ENCODE measurements at places on chromosomes 7 and 10.

- H3K27me3 ChIP-seq = no peaks in the 10 kb centered on the region
- no peak overlapping the region for H3K4me3 ChIP-seq
- no peak for DNase-seq
- peaks cover 60% of the 10 kb centered on the region for H3K36me3 ChIP-seq
- H3K27ac ChIP-seq = no peak overlapping the region
Observed at GRCh38 chr10:68759223-68759863, 38.3 kb downstream of the CCAR1 start.

GRCh38 chr7:129864042-129864441 is 88.7 kb downstream of the UBE2H start:
- no peak overlapping the region for H3K27ac ChIP-seq
- no peak for DNase-seq
- H3K4me3 ChIP-seq = no peak overlapping the region
- H3K27me3 ChIP-seq = no peaks in the 10 kb centered on the region
- H3K4me1 ChIP-seq = no peaks in the 10 kb centered on the region

DNA sequence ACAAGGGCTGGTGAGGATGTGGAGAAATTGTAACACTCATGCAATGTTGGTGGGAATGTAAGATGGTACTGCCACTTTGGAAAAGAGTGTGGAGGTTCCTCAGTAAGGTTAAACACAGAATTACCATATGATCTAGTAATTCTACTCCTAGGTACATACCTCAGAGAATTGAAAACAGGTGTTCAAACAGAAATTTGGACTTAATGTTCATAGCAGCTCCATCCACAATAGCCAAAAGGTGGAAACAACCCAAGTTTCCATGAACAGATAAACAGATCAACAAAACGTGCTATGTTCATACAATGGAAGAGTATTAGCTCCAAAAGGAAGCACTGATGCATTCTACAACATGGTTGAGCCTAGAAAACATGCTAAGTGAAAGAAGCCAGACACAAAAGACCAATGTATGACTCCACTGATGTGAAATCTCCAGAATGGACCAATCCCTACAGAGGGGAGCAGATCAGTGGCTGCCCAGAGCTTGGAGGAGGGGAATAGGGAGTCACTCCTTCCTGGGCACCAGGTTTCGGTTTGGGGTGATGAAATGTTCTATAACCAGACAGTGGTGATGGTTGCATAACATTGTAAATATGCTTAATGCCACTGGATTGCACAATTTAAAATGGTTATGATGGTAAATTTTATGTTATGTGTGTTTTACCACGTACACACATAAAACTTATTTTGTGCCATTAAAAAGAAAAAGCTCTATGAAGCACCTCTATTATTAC is 5.7 kb upstream of the WDR86 start:
- peaks cover 3% of the 10 kb centered on the region for H3K36me3 ChIP-seq
- no peak overlapping the region for H3K27ac ChIP-seq
- no peaks in the 10 kb centered on the region for H3K27me3 ChIP-seq
- no peak for DNase-seq
- no peak overlapping the region for H3K4me3 ChIP-seq

DNA sequence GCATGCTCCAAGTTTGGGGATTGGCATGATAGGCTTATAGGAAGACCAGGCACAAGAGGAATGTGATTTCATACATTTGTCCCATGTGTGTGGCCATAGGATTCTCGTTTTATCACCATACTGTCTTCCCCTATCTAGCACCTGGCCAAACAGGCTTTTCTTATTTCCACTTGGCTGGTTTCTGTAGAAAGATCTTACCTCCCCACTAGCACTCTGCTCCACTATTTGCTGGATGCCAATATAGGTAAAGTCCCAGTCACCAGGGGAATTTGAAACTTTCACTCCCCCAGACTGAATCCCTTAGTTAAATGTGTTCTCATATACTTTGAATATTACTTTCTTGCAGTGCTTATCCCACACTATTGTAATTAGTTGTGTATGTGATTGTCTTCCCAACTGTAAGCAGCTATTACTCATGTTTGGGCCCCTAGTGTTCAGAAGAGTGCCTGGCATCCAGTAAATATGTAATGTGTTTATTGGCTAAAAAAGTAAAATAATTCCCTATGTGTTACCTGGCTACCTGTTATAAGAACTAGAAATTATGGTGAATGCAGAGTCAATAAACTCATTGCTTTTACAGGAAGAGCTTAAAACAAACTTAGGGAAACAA is 109.0 kb downstream of the LRMDA start:
- no peak for DNase-seq
- H3K27ac ChIP-seq = no peak overlapping the region
- no peaks in the 10 kb centered on the region for H3K36me3 ChIP-seq
- no peaks in the 10 kb centered on the region for H3K4me1 ChIP-seq
- no peak overlapping the region for H3K4me3 ChIP-seq

GRCh38 chr10:102660888-102661657 is 16.8 kb downstream of the TRIM8 start:
- peaks cover 28% of the 10 kb centered on the region for H3K4me1 ChIP-seq
- peaks cover 23% of the 10 kb centered on the region for H3K36me3 ChIP-seq
- DNase-seq = peak; percentile 33
- H3K27me3 ChIP-seq = no peaks in the 10 kb centered on the region

GRCh38 chr7:142522735-142523134 is 226.5 kb upstream of the PRSS1 start:
- no peaks in the 10 kb centered on the region for H3K36me3 ChIP-seq
- no peak overlapping the region for H3K4me3 ChIP-seq
- no peaks in the 10 kb centered on the region for H3K4me1 ChIP-seq
- H3K27me3 ChIP-seq = no peaks in the 10 kb centered on the region
- DNase-seq = no peak
- H3K27ac ChIP-seq = no peak overlapping the region

GRCh38 chr10:5951721-5952407 is 25.5 kb downstream of the IL15RA start:
- DNase-seq = no peak
- no peaks in the 10 kb centered on the region for H3K27me3 ChIP-seq
- peaks cover 9% of the 10 kb centered on the region for H3K36me3 ChIP-seq
- no peak overlapping the region for H3K4me3 ChIP-seq
- no peak overlapping the region for H3K27ac ChIP-seq

- no peak for DNase-seq
- H3K4me1 ChIP-seq = no peaks in the 10 kb centered on the region
- H3K4me3 ChIP-seq = no peak overlapping the region
Observed at GRCh38 chr10:95739056-95739455, 16.9 kb upstream of the ENTPD1 start.

DNA sequence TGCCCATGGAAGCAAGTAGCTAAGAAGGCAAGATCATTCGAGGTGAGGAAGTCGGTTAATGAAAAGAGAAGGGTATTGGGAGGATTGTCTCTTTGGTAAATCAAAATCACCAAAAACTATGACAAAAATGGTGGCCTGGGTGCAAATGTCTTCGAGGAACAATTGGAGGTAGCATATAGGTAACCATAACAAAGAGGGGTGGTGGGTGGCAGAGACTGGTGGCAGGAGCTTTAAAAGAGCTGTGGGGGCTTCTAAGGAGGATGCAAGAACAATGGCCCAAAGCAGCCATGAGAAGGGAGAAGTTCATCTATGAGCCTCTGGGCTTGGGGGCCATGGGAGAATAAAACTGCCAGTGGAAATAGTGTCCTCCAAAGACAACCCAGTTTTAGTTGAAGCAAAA is 172.2 kb upstream of the PDE1C start:
- no peaks in the 10 kb centered on the region for H3K4me1 ChIP-seq
- H3K36me3 ChIP-seq = no peaks in the 10 kb centered on the region
- no peaks in the 10 kb centered on the region for H3K27me3 ChIP-seq
- no peak for DNase-seq
- no peak overlapping the region for H3K4me3 ChIP-seq
- no peak overlapping the region for H3K27ac ChIP-seq

DNA sequence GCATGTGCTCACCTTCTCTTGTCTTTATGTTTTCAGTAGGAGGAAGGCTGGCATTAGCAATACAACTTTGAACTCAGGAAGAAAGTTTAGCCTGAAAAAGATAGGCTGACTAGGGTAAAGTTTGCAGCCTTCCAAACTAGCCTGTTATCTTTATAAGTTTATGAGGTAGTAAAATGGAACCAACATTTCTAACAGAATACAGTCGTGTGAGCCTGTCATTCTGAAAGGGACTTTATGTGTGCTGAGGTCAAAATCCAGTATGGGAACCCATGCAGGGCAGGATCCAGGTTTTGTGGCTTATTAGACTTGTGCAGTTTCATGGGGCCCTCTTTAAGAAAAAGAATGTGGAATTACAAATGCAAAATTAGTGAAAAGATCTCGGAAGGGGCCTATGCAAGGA is 201.0 kb upstream of the PRPS1L1 start:
- H3K27me3 ChIP-seq = no peaks in the 10 kb centered on the region
- H3K36me3 ChIP-seq = no peaks in the 10 kb centered on the region
- no peak for DNase-seq
- H3K27ac ChIP-seq = no peak overlapping the region
- no peak overlapping the region for H3K4me3 ChIP-seq
- no peaks in the 10 kb centered on the region for H3K4me1 ChIP-seq

GRCh38 chr10:73439055-73439454 is 5.7 kb upstream of the MSS51 start:
- no peaks in the 10 kb centered on the region for H3K4me1 ChIP-seq
- H3K27me3 ChIP-seq = no peaks in the 10 kb centered on the region
- DNase-seq = no peak
- H3K27ac ChIP-seq = no peak overlapping the region
- H3K36me3 ChIP-seq = peaks cover 27% of the 10 kb centered on the region

DNA sequence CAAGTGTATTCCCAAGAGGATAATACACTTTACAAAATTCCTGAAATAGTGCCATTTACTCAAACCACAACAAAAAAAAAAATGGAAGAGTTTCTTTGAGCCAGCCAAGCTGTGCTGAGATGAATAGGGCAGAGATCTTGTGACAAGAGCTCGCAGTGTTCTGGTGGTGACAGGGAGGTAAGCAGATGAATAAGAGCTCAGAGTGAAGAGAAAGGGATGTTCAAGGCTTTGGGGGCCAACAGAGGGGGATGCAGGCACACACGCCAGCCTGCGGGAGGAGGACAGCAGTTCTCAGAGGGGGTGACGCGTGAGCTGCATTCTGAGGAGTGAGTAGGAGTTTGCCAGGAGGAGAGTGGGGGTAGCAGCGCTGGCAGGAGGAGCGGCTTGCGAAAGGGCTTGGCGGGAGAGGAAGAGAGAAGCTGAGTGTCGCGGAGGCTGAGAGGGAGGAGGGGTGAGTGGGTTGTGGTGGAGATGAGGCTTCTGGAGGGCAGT is 194.4 kb upstream of the IMMP2L start:
- DNase-seq = no peak
- H3K4me3 ChIP-seq = no peak overlapping the region
- H3K4me1 ChIP-seq = no peaks in the 10 kb centered on the region
- no peaks in the 10 kb centered on the region for H3K36me3 ChIP-seq
- no peak overlapping the region for H3K27ac ChIP-seq

DNA sequence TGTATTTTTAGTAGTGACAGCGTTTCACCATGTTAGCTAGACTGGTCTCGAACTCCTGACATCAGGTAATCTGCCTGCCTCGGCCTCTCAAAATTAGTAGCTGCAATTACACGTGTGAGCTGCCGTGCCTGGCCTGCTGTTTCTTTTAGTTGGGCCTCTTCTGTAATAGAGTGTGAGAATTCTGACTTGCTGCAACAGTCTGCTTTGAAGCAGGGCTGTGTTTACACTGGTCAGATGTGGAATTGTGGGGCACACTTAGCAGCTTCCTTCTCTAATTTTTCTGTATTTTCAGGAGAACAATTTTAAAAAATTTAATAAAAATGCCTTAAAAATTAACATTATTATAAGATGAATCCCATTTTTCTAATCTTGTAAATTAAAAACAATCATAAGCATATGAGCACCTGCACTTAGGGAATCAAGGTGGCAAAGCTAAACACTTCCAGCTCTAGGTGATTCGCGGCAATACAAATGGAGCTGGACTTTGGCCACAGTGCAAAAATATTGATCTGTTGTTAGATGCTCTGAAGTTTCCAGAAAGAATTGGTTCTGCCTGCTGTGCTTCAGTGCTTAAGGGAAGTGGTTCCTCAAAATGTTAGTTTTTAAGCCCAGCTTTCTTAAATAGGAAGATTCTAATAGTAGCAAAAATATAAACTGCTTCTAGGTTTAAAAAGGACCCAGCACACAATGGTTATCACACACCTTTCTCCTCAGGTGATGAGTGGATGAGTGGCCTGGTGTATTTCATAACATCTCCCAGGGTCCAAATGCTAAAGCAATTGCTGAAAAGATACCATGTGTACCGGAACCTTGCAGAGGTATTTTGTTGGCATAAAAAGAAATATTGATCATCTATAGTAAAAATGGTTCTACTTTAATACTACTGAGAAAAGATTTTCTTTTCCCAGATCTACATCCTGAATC is 63.5 kb upstream of the ATRNL1 start:
- H3K27ac ChIP-seq = no peak overlapping the region
- H3K4me3 ChIP-seq = no peak overlapping the region

DNA sequence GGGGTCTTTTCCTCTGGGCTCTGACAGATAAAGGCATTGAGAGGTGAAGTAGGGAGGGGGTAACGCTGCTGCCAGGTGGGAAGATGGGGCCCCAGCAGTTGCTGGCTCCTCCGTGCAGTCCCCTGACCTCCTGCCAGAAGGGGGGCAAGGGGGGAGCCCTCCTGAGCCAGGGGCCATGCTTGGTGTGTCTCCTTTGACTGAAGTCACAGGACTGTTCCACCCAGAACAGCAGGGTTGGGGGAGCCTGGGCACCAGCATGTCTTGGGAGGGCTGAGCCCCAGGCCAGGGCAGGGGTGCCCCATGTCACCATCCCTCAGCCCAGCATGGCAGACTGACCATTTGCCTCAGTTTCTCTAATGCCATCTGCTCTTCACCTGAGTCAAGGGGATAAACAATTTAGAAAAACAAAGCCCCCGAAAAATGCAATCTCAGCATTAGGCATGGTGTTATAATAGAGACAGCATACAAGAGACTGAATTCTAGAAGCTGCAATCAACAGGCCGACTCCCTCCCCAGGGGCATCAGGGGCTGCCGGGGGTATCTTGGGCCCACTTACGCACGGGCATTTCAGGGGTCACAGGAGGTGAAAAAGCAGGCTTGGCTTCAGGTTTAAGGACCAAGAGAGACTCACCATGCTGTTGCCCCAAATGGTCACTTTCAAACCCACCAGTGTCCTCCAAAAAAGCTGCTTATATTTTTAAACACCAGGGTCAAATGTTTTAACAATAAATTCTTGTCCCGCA is 108.6 kb upstream of the GPR26 start:
- peaks cover 4% of the 10 kb centered on the region for H3K4me1 ChIP-seq
- H3K4me3 ChIP-seq = no peak overlapping the region
- H3K27me3 ChIP-seq = no peaks in the 10 kb centered on the region
- DNase-seq = no peak

- no peak overlapping the region for H3K27ac ChIP-seq
- H3K4me1 ChIP-seq = no peaks in the 10 kb centered on the region
- no peaks in the 10 kb centered on the region for H3K36me3 ChIP-seq
- H3K27me3 ChIP-seq = no peaks in the 10 kb centered on the region
Observed at GRCh38 chr7:81402227-81402626, 367.6 kb downstream of the HGF start.
